Fibroblast of skin of right quadriceps (primary cell): ENCODE measurements at places on chromosomes 2 and 18.

DNA sequence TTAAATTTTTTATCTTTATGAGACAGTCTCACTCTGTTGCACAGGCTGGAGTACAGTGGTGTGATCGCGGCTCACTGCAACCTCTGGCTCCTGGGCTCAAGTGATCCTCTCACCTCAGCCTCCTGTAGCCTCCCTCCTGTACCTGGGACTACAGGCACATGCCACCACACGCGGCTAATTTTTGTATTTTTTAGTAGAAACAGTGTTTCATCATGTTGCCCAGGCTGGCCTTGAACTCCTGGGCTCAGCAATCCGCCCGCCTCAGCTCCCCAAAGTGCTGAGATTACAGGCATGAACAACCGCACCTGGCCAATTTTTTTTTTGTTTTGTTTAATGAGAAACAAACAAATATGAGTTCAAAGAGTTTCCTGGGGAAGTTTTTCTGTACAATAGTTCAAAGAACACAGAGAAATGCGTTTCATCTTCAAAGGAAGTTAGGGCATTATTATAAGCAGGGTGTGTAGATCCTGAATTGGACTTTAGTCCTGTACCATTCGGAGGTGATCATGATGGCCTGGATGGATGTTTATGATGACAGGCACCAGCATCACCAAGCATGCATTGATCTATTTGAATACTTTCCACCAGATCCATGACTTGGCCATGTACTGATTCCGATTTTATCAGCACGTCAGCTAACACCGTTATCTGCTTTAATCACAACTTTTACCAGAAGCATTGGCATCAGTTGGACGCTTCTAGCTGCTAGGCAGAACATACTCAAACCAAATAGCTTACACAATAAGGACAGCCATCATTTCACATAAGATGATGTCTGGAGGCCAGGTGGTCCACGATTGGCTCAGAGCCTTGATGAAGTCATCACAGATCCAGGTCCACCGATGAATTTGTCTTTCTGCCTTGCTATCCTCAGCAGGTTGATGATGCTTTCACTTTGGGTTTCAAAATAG, 28.9 kb downstream of the TCF23 start:
- DNase-seq: no peak

DNA sequence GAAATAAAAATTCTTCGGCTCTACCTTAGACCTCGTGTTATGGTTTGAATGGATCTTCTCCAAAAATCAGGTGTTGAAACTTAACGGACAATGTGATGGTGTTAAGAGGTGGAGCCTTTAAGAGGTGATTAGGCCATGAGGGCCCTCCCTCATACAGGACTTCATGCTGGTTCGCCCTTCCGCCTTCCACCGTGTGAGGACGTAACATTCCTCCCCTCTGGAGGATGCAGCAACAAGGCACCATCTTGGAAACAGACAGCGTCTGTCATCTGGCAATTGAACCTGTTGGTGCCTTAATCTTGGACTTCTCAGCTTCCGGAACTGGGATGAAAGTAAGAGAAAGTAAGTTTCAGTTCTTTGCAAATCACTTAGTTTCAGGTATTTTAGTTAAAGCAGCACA, 126.3 kb upstream of the SPRED2 start:
- no peak for DNase-seq

GRCh38 chr2:43276266-43276941, 50.0 kb upstream of the ZFP36L2 start:
- no peak for DNase-seq

DNA sequence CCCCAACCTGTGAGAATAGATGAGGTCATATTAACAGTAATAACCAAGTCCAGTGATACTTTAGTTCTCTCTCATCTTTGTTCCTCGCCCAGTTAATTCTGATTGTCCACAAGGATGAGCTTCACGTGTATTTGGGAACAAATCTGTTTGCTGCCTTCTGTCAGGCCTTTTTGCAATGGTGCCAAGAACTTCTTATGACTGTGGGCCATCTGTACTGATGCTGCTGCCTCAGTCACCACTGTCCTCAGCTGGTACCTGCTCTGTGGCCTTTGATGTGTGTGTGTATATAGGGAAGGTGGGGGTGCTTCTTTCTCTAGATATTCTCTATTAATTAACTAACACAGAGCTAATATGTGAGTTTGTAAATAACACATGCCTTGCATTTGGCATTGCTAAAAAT, 392.9 kb downstream of the TGIF1 start:
- no peak for DNase-seq

DNA sequence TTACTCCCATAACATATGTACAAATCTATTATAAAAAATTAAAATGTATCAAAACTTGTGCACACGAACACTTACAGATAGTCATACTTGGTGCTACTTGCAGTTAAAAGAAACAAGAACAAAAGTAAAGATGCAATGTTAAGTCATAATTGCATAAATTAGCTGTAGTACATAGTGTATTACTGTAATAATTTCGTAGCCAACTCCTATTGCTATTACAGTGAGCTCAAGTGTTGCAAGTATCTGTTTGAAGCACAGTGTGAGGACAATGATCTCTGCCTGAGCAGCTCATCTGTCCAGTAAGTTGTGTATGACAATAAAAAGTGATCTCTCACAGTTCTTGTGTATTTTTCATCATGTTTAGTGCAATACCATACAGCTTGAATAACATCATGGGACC, 7.5 kb upstream of the SERPINB13 start:
- DNase-seq: no peak

DNA sequence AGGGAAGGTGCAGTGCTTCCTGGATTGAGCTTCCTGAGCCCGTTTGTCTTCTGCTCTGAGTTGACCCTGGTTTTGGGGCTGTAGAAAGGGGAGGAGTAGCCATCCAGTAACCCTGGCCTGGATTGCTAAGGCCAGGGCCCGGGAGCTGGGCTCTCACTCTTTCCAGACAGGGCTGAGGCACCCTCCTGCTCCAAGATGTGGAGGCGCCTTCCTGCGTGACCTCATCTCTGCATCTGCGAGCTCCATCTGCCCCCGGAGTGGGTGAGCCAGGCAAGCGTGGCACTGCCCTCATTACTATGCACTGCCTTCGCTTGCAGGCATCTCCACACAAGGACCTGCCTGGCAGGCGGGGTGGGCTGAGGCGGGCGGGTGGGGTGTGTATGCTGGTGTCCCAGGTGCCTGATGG, 58.0 kb downstream of the RAB31 start:
- DNase-seq: no peak

DNA sequence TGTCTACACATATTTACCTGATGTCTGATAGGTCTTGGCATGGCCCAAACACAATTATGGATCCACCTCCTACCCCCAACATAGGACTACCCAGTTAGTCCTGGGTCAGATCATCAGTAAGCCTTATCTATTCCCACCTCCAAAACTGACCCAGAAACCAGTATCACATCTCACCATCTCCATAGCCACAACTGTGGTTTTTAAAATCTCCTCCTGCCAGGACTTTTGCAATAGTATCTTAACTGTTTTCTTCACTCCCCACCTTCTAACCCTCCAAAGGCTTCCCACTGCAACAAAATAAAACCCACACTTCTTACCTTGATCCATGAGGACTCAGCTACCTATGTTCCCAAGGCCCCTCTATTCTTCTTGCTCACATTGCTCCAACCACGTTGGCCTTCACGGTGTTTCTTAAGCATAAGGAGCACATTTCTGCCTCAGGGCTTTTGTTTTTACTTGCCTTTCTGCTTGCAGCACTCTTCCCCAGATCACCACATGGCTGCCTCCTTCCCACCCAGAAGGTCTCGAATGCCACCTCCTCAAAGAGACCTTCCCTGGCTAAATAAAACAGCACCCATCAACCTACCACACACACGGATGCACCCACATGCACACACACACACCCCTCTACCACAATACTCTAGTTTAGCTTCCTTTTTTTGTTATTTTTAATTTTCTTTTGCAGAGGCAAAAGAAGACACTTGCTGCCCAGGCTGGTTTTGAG, 125.9 kb upstream of the SLC1A4 start:
- no peak for DNase-seq

DNA sequence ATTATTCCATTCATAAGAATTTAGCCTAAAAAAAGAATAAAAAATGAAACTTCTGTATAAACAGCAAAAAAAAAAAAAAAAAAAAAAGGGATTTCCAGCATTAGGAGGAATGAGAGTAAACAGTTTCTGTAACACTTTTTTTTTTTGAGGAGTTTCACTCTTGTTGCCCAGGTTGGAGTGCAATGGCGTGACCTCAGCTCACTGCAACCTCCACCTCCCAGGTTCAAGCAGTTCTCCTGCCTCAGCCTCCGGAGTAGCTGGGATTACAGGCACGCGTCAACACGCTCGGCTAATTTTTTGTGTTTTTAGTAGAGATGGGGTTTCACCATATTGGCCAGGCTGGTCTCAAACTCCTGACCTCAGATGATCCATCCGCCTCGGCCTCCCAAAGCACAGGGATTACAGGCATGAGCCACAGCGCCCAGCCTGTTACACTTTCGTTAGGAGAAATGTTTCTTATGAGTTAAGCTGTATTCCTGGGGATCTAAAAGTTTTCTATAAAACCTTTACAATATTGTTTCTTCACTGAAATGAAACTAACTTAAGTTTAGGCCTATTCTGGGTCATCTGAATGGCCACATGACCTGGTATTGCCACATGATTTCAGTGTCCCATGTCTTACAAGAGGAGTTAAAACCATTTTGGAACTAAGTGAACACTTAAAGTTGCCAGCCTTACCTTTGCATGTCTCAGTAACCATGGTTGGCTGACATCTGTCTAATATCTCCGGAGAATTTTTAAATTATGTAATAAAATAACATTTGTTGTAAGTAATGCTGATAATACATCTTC, 17.5 kb downstream of the SMAD2 start:
- no peak for DNase-seq

GRCh38 chr18:8895987-8896619, 190.7 kb downstream of the MTCL1 start:
- DNase-seq: peak; percentile 91

DNA sequence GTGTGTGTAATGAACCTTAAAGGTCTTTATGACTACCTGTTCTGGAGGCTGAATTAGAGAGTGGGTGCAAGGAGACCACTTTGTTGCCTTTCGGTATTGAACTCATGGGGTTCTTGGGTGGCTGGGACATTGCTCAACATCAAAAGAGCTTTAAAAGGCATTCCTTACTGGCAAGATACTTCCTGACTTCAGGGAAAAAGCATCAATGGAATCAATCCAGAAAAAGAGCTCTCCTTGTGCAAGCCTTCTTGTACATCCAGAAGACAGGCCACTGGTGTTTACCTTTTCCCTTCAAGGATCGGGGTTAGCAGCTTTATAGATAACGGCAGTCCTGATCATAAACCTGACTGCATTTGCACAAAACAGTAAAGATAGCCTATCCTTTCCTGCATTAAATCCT, 9.5 kb downstream of the PNO1 start:
- DNase-seq: no peak

DNA sequence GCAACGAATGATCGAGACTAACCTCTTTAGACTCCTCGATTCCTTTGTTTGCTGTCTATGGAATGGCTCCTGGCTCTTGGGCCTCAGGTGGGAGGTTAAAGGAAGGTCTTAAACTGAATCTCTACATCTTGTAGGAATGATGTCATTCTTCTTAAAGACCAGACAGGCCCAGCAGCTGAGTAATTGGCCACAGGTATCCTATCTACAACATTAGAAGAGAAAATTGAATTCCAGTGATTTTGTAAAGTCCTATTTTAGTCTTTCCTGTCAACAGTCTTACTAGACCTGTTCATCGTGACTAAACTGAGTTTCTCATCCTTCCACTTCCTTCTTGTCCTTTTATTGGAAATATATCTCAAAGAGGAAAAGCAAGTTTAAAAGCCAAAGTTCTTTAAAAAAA, 274.8 kb downstream of the ALPK2 start:
- DNase-seq: no peak

DNA sequence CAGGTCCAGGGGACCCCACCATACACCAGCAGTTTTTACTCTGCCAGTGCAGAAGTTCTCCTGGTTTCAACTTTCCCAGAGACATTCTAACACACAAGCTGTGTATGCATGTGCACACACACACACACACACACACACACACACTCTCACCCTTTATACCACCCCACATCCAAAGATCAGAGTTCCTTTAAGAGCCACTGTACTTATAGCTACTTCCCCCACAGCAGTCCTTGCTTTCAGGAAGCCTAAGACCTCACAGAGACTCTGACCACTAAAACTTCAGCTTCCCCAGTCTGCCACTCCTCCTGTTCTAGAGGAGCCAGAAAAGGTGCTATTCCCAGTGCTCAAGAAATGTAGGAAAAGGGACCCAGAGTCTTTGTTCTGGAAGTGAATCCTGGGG, 107.8 kb downstream of the ZNF521 start:
- DNase-seq: no peak

DNA sequence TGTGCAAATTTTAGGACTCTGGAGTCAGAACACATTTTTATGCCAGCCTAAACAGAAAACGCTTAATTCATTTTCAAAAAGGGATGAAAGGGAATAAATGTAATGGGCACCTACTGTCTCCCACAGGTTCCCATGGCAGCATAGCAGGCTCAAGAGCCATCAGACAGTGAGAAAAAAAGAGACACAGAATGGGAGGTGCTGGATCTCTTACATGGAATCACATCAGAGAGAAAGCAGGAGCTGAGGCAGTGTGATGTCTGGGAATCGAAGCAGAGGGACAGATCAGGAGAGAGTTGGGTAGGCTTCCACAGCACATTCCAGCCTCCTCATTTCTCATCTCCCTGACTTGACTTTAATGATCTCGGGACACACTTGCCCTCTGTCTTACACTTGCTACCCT, 684.3 kb downstream of the KCNJ3 start:
- DNase-seq: no peak

- no peak for DNase-seq
These were observed 121.2 kb upstream of the CTDP1 start for GRCh38 chr18:79558196-79558932.

- no peak for DNase-seq
These were observed 28.2 kb downstream of the SDC1 start for GRCh38 chr2:20196657-20197161.

GRCh38 chr2:14706201-14706600, 73.7 kb downstream of the LRATD1 start:
- DNase-seq: peak; percentile 10

DNA sequence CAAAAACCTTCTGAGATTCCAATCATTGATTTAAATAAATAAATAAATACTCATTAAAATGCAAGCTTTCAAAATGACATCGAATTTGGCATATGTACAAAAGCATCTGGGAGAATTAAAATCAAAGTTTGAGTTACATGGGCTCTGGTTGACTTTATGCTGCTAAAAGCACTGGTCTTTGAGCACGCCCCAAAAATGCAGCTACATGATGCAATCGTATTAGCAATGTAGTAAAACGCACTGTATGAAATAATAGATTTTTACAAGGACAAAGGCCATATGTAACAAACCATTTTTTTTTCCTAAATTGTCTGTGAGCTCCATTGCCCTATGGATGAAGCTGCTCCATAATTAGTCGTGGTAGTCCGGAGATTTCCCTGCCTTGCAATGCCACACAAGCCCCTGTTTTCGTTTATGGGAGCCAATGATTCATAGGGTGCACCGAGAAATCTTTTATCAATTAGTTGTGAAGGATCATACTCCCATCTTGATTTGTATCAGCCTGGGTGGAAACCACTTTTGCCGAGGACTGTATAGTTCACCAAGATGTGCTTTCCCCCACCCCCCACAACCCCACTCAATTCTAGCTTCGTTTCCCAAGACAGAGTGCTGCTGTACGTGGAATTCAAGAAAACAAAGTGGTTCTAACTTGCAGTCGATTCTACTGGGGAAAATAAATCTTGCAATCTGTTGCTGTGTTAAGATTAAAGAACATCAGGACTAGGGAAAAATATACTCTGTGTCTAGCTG, 268.4 kb downstream of the IRS1 start:
- DNase-seq: peak; percentile 41

- no peak for DNase-seq
These were observed 31.5 kb downstream of the TRABD2A start for GRCh38 chr2:84849271-84849952.

GRCh38 chr2:79716266-79716665, 203.4 kb downstream of the CTNNA2 start:
- no peak for DNase-seq
